Activated T-cell treated with anti-CD3 and anti-CD28 coated beads, Interleukin-2, amount 50 U/mL, for 72 hours (primary cell): ENCODE measurements at places on chromosomes 6 and 20.
A peak's percentile ranks its signal among the peaks of the same experiment; 100 is the strongest.

DNA sequence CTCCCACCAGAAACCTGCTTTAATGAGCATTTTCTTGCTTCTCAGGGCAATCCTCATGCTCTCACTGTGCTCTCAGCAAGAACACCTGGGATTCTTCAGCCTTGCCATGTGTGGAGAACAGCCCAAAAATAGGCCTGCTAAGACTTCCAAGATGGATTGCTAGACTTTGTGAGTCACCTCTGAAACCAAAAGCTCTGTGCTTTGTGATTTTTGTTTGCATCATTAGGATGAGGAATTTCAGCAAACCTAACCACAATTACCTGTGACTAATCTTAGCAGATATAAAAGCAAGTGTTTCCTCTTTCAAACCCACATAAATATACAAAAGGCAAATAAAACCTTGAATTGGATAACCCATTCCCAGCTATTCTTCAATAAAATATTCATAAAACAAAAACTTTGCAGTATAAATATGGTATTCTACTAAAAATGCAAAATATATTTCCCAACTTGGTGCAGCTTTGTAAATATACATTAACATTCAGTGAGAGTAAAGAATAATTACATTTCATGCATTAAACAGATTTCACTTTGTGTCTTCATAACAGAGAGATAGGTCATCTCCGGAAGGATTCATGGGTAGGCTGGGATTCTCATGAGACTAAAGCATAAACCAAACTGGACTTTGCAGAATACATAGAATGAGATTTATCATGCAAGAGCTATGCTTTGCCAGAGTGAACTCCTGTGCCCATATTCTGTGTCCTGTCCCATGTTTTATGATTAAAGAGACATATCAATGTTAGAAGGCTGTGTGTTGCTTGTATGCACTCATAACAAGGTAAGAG, 33.5 kb downstream of the TPBG start:
- no peak for DNase-seq

DNA sequence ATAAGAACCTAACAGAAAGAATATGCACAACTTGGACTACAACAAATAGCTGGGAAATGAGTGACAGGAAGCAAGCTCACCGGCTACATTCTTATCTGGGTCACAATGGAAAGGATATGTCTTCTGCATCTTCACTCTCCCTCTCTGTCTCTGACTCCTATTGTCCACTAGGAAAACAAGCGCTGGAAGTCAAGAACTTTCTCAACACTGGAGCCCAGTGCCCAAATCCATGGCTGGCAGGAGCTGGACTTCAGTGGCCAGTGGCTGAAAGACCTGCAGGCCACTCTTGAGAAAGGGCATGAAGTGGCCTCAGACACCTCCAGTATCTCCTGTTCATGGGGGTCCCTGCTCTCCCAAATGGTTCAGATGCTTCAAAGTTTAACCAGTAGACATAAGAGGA, 62.0 kb downstream of the FAM50B start:
- no peak for DNase-seq

DNA sequence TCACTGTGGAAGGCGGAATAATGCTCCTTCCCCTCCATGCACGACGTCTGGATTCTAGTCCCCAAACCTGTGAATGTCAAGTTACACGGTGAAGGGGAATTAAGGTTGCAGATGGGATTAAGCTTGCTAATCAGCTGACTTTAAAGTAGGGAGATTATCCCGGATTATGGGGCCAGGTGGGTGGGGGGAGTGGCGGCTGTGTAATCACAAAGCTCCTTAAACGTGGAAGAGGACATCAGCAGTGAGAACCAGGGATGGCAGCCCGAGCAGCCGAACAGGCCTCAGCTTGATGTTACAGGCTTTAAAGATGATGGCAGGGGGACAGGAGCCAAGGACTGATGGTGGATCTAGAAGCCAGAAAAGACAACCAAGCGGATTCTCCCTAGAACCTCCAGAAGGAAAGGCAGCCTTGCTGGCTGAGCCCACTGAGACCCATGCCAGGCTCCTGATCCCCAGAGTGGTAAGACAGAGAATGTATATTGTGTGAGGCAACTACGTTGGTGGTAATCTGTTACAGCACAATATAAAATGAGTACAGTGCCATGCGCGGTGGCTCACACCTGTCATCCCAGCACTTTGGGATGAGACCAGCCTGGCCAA, 117.5 kb downstream of the SCML4 start:
- no peak for DNase-seq

DNA sequence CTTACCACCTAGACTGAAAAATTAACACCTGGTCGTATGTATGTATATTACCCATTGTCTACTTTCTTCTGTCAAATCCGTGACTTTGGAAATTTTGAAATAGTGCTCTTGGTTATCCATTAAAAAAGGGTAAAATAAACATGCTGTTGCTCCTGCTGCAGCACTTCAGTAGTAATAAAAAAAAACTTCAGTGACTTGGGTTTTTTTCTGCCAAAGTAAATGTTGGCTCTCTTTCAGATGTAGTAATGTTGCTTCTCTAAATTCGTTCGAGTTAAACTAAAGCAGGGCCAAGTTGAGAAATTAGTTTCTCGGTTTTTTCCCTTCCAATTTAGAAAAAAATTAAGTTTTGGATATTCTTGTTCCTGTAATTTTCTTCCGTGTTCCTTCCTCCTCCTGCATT, 34.2 kb downstream of the JARID2 start:
- DNase-seq: no peak

GRCh38 chr6:96007663-96008062, 8.1 kb upstream of the FUT9 start:
- DNase-seq: no peak

GRCh38 chr6:35417979-35418661, 34.0 kb upstream of the FANCE start:
- DNase-seq: no peak

DNA sequence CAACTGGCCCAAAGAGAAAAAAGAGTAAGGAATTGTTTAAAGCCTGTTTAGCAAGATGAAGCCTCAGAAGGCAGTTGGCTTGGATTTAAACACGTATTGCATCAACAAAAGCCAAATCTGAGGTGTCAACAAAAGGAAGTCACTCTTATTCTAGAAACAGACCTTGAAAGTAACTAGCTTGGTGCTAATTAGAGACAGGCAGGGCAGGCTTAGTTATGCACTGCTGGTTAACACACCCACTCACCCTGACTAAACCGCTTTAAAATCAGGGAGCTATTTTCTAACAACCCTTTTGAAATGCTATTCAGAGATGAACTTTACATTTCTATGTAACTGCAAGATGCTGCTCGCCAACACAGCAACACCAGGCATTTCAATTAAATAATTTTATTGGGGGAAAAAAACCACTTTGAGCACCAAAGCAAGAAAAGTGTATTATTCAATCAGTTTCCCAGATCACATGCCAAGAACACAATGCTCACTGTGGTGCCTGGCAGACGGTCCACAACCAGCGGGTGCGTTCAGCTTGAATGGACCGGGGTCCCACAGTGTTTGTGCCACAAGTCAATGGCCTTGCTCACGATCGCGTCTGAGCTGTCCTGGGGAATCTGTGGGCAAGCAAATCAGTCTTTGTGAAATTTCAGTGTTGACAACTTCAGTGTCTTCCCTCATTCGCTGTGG, 23.6 kb downstream of the TBC1D7 start:
- DNase-seq: no peak

DNA sequence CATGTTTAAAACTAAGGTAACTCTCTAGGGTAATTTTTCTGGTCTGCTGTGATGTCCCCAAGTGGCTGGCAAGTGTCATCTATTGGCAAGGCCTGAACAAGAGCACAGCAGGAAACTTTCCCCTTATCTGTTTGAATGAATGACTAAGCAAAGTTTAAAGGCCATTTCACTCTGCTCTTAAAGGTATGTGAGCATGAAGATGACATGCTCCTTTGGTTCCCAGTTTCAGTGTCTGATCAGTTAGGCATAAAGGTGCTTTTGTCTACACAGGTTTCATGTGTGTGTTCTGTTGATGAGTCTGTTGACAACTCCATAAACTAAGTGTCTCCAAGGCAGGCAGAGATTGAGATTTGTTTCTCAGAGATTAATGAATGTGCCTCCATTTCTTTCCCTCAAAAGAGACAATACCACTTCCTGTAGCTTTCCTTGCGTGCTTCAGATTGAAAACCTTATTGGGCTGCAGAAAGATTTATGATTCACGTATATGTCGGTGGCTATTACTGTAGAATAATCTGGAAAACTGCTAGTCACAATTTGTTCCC, 83.9 kb downstream of the MAP3K7 start:
- DNase-seq: no peak

DNA sequence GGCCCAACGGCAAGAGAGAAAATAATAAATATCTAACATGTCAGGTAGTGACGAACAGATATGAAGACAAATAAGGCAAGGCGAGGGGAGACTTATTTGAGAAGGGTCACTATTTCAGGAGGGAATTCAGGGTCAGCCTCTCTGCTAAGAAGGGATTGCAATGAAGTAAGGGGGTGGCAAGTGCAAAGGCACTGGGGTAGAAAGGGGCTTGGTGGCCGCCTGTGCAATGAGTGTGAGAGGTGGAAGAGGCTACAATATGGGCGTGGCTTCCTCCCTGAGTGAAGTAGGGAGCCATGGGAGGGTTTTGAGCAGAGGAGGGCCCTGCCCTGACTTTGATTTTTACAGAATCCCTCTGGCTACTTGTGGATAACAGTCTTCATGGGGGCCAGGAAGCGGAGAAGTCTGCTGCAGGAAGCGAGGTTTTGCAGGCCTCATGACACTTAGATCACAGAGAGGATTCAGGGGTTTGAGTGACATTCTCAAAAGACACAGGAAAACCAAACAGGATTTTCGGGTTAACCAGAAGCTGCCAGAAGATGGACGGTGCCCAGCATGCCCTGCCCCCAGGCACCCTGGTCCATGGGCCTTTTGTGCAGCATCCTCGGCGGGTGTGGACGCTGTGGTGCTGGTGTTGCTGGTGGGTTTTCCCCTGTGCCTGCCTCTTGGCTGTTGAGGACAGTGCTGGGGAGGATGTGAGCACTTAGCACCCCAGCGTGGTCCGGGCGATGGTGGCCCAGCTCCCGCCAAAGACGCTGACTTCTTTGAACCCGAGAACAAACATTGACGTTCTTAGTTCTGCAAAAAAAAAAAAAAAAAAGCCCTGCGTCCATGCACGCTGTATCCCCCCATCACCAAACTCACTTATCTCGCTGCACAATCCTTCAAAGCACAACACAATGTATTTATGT, 124.2 kb upstream of the PTPN1 start:
- peak; percentile 73 for DNase-seq

DNA sequence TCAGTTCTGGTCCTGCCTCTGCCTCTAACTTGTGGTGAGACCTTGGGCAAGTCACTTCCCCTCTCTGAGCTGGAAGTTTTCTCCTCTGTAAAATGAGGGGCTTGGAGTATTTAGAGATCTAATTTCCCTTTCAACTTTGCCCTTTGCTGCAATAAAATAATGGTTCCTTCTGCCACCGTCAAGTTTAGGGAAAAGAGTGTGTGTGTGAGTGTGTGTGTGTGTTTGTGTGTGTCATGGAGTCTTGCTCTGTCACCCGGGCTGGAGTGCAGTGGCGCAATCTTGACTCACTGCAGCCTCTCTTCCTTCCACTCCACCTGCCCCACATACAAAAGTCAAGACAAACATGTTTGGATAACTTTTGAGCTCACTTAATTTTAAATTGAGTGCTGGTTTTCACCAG, 39.2 kb upstream of the PIM1 start:
- no peak for DNase-seq
